Regular cardiac myocyte (primary cell): ENCODE measurements at places on chromosomes 5 and 9. TPM values are rescaled to one million over a fixed set of nuclear protein-coding genes. Genes with fewer than 3 reads are reported as not detected.

The COL15A1 gene
- total RNA-seq, result 5.9 and 122 TPM in 2 replicates

The LHX2 gene
- total RNA-seq, result under 0.01 and 0.19 TPM in 2 replicates

The PCDHGC4 gene
- total RNA-seq, result 0.77 and 1.1 TPM in 2 replicates

The TSSK1B gene
- under 0.01 TPM in 1 of 2 replicates, not detected in the other for total RNA-seq

The SAP30L gene
- total RNA-seq, result 22.6 and 22.8 TPM in 2 replicates

The NCS1 gene
- 51.3 and 59.8 TPM in 2 replicates for total RNA-seq

The RELL2 gene
- 2.7 and 3.7 TPM in 2 replicates for total RNA-seq

The INSL4 gene
- not detected in 2 replicates for total RNA-seq

The ADAMTS2 gene
- total RNA-seq, result 56.0 and 57.8 TPM in 2 replicates

The PPP3R2 gene
- not detected in 2 replicates for total RNA-seq

The CDKN2A gene
- total RNA-seq, result 8.6 and 17.8 TPM in 2 replicates

The PAEP gene
- not detected in 2 replicates for total RNA-seq

The SLC4A9 gene
- total RNA-seq, result under 0.01 TPM in 1 of 2 replicates, not detected in the other

The DCAF12 gene
- 9.3 and 12.8 TPM in 2 replicates for total RNA-seq

The PTBP3 gene
- total RNA-seq, result 22.6 and 27.3 TPM in 2 replicates

The FBP2 gene
- total RNA-seq, result not detected in 2 replicates

The PKD2L2 gene
- total RNA-seq, result 0.38 TPM in 1 of 2 replicates, not detected in the other

The PROB1 gene
- 1.1 and 1.2 TPM in 2 replicates for total RNA-seq

The FNIP1 gene
- total RNA-seq, result 32.4 and 74.7 TPM in 2 replicates

The GLRA1 gene
- not detected in 2 replicates for total RNA-seq

The SPINK7 gene
- total RNA-seq, result not detected in 2 replicates

The KIF24 gene
- total RNA-seq, result 0.85 and 2.7 TPM in 2 replicates

The SLC6A19 gene
- not detected in 2 replicates for total RNA-seq

The IRX2 gene
- 0.38 and 0.56 TPM in 2 replicates for total RNA-seq

The RRAGA gene
- total RNA-seq, result 42.3 and 103 TPM in 2 replicates

The SH3RF2 gene
- total RNA-seq, result 1.5 and 9.6 TPM in 2 replicates

The KCNIP1 gene
- total RNA-seq, result 0.19 TPM in 1 of 2 replicates, not detected in the other

The SPINK6 gene
- not detected in 2 replicates for total RNA-seq

The GRM6 gene
- not detected in 2 replicates for total RNA-seq

The FYB1 gene
- under 0.01 and 0.77 TPM in 2 replicates for total RNA-seq

The GARIN3 gene
- total RNA-seq, result not detected in 2 replicates

The BRD8 gene
- 25.7 and 36.0 TPM in 2 replicates for total RNA-seq

The DMRTA1 gene
- total RNA-seq, result under 0.01 and 0.28 TPM in 2 replicates

The CATSPER3 gene
- 0.38 TPM in 1 of 2 replicates, not detected in the other for total RNA-seq
